ENCODE measurements at places on chromosomes 2 and 18.

GRCh38 chr2:206031950-206032567 is 53.9 kb downstream of the INO80D start:
- DNase-seq = no peak

GRCh38 chr2:238121511-238122286 is 16.8 kb upstream of the KLHL30 start:
- no peak for DNase-seq

- DNase-seq = no peak
These were observed 38.8 kb downstream of the CENPO start for GRCh38 chr2:24832073-24832461.

GRCh38 chr2:54454548-54455130 is 1.5 kb upstream of the SPTBN1 start:
- no peak for DNase-seq

GRCh38 chr2:66507673-66508201 is 72.8 kb downstream of the MEIS1 start:
- no peak for DNase-seq
